ENCODE measurements at places on chromosomes 4 and X. TPM values are rescaled to one million over a fixed set of nuclear protein-coding genes. Genes with fewer than 3 reads are reported as not detected.

DNA sequence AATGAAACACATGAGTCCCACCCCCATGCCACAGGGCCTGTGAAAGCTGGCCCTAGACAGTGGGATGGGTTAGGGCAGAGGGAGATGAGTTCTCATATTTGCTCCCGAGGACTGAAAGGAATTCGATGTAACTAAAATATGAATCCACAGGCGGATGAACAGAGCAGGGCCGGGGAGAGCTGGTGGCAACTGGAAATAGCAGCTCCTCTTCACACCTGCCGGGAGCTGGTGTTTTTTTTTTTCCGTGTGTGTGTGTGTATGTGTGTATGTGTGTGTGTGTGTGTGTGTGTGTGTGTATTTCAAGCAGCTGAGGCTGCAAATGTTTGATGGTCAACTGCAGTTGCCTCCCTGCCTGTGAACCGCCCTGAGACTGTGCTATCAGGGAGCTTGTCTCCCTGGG, 115.1 kb upstream of the PSAPL1 start:
- DNase-seq = no peak

Gene TMPRSS11F
- 0.06 TPM for polyA plus RNA-seq

Gene MTNR1A
- not detected for polyA plus RNA-seq

Gene MAGEA2B
- not detected for polyA plus RNA-seq

Gene PRRG3
- polyA plus RNA-seq = 28.6 TPM

GRCh38 chr4:107468812-107469211, 251.2 kb downstream of the PAPSS1 start:
- DNase-seq = no peak
